ENCODE measurements at places on chromosomes 4 and X.

GRCh38 chr4:118994030-118994429, 105.4 kb downstream of the SYNPO2 start:
- no peak for DNase-seq

DNA sequence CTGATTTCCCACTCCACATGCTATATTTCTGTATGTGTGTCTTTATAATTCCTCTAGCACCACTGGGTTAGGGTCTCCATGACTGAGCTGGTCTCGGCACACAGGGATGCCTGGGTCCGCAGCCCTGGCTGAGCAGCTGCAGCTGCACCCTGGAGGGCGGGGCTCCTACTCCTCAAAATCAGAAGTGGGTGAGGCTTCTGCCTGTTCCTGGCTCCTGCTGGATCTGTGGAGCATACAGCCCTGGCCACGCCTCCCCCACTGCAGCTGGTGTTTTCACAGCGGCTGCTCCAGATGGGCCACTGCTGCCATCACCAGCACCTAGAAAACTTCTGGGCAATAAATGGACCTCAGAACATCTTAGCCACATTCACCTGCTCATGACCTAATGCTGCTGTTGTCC, 30.9 kb downstream of the SPCS3 start:
- no peak for DNase-seq

- no peak for DNase-seq
Observed at GRCh38 chr4:95105983-95106382, 348.2 kb downstream of the BMPR1B start.

DNA sequence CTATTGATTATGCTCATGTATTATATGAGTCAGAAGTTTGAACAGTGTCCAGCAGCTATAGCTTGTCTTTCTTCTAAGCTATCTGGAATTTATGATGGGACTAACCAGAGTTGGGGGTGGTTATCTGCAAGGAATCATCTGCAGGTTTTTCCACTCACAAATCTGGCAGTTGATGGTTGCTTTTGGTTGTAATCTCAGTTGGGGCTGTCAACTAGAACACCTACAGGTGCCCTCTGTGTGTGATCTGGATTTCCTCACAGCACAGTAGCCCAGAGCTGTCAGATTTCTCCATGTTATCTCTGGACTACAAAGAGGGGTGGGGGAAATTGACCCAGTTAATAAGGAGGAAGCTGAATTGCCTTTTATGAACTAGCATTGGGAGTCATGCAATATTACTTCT, 51.4 kb upstream of the MAP9 start:
- no peak for DNase-seq

DNA sequence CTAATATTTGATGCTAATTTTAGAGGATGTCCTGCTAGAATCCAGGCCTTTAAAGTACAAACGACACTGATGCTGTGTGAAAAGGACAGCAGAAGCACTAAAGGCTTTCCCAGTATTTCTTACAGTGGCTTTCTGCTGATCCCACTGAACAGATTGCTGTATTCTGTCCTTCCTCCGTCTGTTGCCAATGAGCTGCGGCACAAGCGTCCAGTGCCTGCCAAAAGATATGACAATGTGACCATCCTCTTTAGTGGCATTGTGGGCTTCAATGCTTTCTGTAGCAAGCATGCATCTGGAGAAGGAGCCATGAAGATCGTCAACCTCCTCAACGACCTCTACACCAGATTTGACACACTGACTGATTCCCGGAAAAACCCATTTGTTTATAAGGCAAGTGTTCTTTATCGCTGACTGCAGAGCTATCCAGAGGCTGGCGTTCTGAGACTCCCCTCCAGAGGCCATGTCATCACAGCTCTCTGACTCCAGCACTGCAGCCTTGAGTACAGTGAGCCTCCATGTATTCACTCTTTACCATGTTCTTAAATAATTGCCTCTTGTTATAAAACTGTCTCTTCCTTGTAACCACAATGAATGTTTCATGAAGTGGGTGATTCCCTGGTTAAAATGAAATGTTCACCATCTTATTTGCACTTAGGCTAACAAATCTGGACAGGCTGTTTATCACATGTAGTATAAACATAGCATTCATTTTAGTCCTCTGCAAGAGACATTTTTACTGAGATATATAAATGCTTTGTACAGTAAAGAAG, 43.6 kb downstream of the GUCY1B1 start:
- DNase-seq, result no peak

DNA sequence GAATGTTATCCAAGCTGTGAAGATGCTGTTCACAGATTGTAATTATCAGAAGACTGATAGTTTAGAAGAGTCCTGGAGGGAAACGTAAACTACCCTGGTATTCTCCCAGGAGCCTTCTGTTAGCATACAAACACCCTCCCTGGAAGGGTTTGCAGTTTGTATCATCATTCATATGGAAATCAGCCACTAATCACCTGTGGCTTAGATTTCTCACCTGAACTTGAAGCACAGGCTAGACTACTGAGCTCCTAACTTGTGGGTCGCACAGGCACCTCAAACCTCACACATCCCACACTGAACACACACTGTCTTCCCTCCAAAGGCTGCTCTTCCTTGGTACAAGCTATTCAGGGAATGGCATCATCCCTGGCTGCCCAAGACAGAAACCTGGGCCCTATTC, 30.7 kb downstream of the SHISA3 start:
- no peak for DNase-seq

- DNase-seq, result no peak
Observed at GRCh38 chr4:754221-755120, 48.8 kb downstream of the PCGF3 start.

DNA sequence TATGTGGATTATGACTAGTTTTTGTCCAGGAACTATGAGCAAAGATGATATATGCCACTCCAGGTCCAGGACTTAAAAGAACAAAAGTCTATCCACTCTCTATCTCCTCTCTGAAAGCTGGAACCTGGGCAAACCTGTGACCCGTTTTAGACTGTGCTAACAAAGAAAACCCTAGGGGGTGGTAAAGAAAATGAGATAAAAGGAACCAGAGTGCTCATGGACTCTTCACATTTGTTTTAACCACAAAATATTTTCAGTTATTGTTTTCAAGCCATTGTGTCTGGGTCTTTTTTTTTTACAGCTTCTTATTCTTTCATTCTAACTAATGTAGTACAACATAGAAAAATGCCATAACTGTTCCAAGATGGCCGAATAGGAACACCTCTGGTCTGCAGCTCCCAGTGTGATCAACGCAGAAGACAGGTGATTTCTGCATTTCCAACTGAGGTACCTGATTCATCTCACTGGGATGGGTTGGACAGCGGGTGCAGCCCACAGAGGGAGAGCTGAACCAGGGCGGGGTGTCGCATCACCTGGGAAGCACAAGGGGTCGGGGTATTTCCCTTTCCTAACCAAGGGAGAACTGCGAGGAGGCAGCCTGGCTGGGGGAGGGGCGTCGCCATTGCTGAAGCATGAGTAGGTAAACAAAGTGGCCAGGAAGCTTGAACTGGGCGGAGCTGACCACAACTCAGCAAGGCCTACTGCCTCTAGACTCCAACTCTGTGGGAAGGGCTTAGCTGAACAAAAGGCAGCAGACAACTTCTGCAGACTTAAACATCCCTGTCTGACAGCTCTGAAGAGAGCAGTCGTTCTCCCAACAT, 45.1 kb downstream of the CHM start:
- no peak for DNase-seq

GRCh38 chr4:112210777-112211176, 20.8 kb upstream of the AP1AR start:
- no peak for DNase-seq

GRCh38 chrX:15747626-15748173, 9.6 kb downstream of the CA5B start:
- no peak for DNase-seq

DNA sequence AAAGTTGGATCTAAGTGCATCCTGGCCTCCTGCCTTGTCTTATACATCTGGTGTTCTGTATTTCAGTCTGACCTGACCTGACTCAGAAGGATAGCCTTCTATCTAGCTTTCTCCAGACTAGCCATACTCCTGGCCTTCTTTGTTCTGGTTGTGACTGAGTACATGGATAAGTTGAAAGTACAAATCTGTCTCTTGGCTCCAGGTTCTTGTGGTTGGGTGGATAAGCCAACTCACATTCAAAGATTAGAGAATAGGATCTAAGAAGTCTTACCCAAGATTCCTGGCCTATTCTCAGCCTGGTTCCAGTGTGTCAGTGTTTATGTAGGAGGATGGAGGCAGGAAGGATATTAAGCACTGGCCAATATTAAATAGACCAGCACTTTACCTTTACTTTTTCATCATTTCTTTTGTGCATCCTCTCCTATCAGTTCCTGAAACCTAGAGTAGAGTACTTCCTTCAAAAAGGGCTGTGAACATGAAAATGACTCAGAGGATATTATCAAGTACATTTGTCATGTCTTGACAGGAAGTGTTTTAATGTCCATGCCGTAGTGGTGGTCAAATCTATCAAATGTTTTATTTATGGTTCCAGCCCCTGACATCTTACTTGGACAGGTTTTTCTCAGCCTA, 123.5 kb downstream of the IL15 start:
- DNase-seq, result no peak

DNA sequence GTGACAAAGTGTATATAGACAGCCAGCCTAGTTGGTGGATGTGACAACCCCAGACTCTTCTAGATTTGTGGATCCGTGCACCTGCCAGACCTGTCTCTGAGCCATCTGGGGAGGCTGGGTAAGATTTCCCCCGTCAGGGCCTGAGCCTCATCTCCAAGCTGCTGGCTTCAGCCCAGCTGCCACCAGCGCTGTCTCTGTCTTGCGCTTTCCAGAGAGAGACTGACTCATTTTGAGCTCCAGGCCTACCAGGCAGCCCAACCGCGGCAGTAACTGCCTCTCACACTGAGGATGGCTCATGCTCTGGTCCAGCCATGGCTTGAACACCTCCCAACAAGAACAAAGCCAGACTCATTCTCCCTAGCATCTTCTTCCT, 26.4 kb downstream of the NOP14 start:
- DNase-seq, result no peak

DNA sequence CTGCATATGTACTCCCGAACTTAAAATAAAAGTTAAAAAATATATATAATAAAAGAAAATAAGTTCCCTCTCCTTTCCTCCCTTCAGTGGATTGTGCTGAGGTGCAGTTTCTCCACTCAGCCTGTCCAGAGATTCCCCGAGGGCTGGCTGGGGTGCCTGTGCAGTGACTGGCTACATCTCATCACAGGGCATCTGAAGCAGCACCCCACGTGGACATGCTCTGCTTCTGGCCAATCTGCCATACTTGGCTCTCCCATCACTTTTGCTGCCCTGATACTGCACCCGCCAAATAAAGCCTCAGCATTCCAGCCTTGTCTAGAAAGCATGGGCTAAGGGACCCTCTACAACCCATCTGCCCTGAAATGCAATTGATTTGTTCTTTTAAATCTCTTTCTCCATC, 11.1 kb upstream of the MGST2 start:
- DNase-seq, result no peak

GRCh38 chrX:1788300-1788911, 173.5 kb downstream of the ASMT start:
- DNase-seq, result no peak

Data from glutamatergic neuron (in vitro differentiated cells).